ENCODE measurements at places on chromosomes 4 and X.

GRCh38 chr4:175720067-175720466 is 92.0 kb downstream of the GPM6A start:
- DNase-seq = no peak

DNA sequence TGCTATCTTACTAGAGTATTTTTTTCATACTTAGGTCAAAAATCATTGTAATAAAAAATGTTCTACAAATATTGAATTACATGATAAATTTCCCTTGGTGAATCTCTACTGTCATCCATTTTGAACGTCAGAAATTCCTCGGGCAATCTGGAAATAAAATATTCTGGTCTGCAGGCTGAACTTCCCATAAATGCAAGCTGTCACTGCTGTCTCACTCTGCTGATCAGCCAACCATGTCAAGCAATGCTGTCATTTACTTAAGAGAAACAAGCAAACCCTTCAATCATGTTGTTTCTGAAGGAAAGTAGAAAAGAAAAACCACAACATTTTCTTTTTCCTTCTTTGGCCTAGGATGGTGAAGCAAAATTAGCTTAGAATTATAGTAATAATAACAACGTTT is 514.2 kb upstream of the GALNT7 start:
- DNase-seq = no peak

DNA sequence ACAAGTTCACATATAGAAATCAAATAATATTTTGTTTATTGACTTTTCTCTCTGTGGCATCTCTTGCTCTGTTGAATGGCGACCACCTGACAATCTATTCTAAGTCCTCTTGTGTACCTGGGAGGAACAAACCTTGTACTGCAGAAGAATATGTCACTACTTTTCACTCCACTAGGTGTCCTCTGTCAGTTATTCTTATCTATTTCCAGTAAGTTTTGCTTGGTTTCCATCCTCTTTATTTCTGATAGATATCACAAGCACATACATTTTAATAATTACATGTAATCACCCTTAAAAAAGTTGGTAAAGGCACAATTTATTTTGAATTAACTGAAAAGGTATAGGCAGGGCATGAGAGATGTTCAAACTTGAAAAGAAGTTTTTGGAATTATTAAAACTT is 238.4 kb downstream of the SNCA start:
- no peak for DNase-seq

GRCh38 chr4:70945452-70946055 is 43.4 kb downstream of the MOB1B start:
- DNase-seq = no peak

DNA sequence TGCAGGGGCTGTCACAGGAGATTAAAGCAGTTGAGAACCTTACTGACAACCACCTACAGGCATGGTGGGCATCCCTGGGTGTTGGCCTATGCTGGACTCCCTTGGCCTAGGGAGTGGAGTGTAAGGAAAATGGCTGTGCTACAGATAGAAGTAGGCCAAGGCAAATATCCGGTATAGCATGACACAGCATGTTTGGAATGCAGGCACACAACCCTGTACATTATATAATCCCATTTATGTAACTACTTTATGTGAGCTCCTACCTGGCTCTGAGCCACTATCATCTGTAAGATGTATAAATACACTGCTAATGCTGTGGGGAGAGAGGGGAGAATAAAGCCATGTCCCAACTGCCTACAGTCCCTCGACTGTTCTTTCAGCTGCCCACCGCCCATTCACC is 38.7 kb upstream of the KCTD8 start:
- no peak for DNase-seq

DNA sequence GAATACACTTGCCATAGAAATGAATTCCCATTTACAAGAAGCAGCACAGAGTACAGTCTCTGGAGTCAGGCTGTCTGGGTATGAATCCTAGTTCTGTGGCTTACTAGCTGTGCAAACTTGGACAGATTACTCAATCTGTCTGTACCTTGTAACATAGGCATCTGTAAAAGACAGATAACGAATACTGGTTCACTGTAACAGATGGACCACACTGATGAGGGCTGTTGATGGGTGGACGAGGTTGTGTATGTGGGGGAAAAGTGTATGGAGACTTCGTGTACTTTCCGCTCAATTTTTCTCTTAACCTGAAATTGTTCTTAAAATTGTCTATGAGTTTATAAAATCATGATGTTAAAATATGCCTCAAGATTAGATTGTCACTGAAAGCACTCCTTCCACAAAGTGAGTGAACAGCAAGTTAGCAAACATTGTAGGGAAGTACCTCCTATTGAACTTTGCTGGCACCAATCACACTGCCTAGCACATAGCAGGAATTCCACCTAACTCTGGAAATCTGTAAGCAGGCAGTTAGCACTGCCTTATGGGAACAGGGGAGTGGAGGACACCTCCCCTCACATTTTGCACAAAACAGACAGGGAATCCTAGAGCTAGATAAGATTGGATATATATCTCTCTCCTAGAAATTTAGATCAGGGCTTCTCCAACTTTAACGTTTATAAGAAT is 6.5 kb upstream of the EXOSC9 start:
- DNase-seq = no peak

- peak; percentile 11 for DNase-seq
Measured at GRCh38 chr4:113760094-113760794, 1.3 kb downstream of the CAMK2D start.

DNA sequence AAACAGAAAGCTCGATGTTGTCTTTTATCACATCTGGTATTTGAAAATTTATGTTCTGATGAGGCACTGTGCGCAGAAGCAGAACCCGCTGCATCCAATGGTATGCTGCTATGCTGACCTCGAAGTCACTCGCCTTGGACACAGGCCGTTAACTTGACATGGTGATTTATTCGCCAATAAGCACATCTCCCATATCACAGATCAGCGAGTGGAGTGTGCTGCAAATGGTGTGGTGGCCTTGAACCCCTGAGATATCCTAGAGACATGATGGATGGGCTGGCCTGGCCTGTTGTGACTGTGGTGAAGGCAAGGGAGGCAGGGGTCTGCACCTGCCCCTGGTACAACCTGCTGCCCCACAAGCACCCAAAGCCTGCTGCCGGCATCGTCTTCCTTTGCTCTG is 175.4 kb upstream of the FRG1 start:
- DNase-seq = no peak

DNA sequence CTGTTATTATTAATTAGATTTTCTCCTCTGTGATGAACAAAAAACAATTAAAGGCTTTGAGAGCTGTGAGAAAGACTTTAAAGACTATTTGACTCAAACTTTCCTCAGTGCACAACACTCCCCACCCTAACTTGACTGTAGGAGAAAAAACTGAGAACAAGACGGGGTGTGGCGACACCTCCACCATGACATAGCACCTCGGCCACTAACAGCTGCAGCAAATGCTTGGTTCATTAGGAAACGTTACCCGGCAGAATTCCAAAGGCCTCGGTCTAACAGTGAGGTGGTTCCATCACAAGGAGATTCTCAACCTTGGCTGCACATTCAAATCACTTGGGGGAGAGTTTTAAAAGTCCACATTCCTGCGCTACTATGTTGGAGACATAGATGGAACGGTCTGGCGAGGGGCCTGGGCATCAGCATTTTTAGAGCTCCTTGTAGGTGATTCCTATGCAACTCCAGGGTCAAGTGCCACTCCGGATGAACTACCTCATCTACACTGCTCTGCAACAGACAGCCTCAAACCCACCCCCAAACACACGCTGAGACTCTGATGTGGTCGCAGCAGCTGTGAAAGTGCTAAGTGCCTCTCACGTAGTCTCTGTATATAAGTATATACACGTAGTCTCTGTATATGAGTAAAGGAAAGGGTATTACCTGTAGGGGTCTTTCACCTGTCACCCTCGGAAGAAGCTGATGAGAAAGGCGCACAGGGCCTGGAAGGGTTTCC is 1.0 kb downstream of the FGFBP2 start:
- no peak for DNase-seq

- no peak for DNase-seq
Measured at GRCh38 chr4:6701371-6701770, 7.7 kb downstream of the S100P start.

DNA sequence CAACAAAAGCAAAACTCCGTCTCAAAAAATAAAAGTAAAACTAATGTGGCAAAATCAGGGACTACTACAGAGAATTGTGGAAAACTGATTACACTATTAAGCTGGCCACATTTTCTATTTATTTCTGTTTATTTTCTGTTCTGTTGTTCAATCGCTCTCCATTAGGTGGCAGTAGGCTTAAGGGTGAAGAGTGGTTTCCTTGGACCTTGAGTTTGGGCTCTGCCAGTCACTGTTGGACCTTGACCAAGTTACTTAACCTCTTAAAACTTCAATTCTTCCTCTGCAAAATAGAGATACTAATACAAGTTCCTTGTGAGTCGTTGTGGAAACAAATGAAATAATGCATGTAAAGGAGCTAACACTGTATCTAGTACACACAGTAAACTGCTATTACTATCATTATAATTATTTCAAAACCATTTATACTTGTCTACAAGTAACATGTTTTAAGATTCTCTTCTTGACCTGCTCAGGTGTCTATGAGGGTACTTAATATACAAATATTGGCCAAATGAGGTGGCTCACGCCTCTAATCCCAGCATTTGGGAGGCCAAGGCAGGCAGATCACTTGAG is 15.2 kb downstream of the HSD17B11 start:
- DNase-seq = no peak

- DNase-seq = no peak
Measured at GRCh38 chrX:150205011-150205410, 158.1 kb upstream of the MAMLD1 start.

DNA sequence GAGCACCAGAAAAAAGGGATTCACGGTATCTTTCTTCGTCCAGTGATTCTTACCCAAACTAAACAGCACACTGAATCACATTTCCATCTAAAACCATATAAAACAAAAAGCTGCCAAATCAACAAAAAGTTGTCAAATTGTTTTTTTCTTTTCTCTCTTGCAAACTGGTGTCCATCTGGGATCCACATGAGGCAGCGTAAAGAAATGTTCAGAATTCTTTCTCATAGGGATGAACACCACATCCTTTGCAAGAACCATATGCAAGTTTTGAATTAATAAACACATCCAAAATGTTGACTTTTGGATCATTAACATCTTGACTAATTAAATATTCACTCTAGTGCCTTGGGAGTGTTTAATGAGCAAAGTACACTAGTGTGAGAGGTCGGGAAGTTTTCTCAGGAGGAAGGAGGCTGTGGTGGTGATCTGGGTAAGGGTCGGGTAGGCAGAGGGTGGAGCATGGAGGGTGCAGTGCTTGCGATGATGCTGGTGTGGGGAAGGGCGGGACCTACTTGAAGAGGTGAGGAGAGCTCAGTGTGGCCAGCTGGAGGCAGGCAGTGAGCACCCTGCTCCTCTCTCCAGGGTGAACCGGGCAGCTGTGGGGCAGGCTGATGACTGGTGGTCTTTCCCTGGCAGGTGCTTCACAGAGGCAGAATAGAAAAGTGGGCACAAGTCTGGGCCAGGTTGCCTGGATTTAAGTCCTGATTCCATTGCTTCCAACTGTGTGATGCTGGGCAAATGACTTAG is 72.8 kb downstream of the NSUN7 start:
- DNase-seq = no peak

DNA sequence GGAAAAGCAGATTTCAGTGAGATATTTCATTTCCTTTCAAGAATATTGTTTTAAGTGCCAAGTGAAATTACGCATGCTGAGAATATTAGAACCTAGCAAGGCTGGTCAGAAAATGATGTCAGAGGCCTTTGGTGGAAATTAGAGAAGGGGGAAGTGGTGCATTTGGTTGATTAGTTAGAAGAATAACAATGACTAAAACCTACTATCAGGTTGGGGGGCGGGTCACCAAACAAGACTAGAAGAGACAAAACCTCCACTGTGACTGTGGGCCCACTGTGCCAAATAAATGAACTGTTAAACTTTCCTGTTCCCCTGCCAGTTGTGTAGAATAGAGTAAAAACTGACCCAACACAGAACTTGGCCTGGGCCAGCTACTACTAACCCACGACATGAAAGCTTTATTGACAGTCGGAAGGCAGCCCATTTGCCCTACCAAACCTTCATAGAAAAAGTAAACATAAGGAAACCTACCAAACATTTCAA is 2.9 kb downstream of the RAPGEF2 start:
- peak; percentile 10 for DNase-seq

GRCh38 chr4:118991686-118992085 is 103.0 kb downstream of the SYNPO2 start:
- DNase-seq = no peak

DNA sequence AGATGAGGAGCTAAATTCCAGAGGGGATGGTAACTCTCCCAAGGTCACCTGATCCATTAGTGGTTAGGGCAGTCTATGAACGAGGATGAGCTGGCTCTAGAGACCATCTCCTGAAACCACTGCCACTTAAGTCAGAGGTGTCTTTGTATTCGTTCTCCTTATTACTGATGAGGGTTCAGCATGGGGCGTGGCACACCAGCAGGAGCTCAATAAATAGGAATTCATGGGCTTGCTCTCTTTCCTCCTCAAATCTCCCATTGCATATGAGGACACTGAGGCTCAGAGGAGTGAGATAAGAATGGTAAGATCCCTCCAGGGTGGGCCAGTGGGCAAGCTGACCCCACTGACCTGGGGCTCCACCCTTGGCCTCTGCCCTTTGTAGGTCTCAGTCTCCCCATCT is 1.7 kb upstream of the GATA1 start:
- DNase-seq = no peak

DNA sequence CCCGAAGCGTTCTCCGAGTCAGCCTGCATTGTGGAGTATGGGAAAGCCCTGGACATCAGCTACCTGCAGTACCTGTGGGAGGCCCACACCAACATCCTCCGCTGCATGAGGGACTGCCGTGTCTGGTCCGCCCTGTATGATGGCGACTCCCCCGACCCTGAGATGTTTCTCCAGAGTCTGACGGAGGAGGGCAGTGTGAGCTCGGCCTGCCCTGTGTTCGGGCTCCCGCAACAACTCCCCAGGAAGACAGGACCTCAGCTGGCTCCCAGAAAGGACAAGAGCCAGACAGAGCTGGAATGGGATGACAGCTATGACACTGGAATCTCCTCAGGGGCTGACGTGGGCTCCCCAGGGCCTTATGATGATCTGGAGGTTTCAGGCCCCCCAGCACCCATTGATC is 111.3 kb downstream of the GATB start:
- no peak for DNase-seq

DNA sequence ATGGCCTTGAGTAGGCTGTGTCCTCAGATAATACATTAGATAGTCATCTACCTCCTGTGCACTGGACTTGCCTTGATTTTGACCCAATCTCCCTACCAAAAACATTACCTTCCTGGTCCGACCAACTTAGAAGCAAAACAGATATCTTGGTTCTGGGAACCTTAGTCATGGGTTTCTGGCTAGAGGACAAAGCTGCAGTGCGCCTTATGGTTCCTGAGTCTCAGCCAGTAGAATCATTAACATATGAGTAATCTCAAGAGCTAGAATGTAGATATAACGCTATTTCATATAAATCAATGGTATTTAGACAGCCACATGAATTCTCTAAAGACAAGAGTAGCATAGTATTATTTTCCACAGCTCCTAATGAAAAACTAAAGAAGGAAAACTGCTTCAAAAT is 83.1 kb downstream of the GRIA3 start:
- no peak for DNase-seq

DNA sequence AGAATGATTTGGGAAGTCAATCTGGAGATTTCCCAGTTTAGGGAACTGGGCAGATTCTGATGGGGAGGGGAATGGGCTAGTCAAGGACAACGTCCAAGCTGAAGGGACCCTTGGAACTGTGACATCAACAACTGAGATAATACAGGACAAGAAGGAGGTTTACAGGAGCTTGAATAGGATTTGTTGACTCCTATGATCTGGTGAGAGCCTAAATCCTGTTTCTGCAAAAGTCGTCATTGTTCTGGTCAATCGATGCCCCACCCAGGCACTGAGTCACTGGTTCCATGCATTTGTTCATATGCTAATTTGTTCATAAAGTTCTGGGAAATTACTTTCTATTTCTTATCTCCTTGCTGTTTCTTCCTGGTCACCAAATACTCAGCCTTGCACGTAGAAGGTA is 15.3 kb upstream of the PDGFRA start:
- no peak for DNase-seq
